ENCODE measurements at places on chromosomes 4 and X. TPM values are rescaled to one million over a fixed set of nuclear protein-coding genes. Genes with fewer than 3 reads are reported as not detected.

ANOS1 gene
- total RNA-seq: 0.08 TPM

DKK2 gene
- 0.49 TPM for total RNA-seq

TCEAL6 gene
- total RNA-seq: not detected

HSFX1 gene
- total RNA-seq: 0.29 TPM

CEP44 gene
- total RNA-seq: 12.0 TPM

ZNF711 gene
- total RNA-seq: 0.90 TPM

CT47A7 gene
- not detected for total RNA-seq

MAGEC1 gene
- 0.15 TPM for total RNA-seq

GAGE1 gene
- 37.1 TPM for total RNA-seq

KCTD8 gene
- total RNA-seq: 0.30 TPM

GLRA3 gene
- total RNA-seq: not detected

CCDC110 gene
- total RNA-seq: not detected

Measured in A375 (cell line).